ENCODE measurements at places on chromosomes 4 and X.

GRCh38 chr4:134028421-134028820 is 173.2 kb downstream of the PABPC4L start:
- DNase-seq, result no peak

GRCh38 chrX:7074148-7074907 is 73.2 kb upstream of the STS start:
- DNase-seq, result no peak

- no peak for DNase-seq
Measured at GRCh38 chr4:148162991-148163390, 279.2 kb downstream of the NR3C2 start.

- DNase-seq, result no peak
Measured at GRCh38 chrX:111244235-111244750, 26.0 kb downstream of the CAPN6 start.

GRCh38 chr4:152102436-152103000 is 341.7 kb upstream of the GATB start:
- DNase-seq, result no peak

DNA sequence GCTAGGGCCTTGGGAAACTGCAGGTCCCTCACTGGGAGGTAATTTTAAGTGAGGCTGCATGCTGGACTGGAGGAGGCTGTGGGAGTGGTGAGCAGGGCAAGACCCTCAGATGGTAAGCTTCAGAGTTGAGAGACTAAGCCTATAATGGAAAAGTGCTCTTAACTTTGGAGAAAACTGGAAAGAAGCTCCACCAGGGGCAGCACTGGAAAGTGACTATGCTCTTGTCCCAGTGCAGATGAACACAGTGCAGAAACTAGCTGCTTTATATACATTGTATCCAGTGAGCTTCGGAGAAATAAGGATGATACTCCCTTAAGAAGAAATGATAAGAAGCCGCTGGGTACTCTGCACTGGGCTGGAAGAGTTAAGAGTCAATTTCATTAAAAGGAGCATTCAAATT is 3.2 kb upstream of the MAGEB2 start:
- DNase-seq, result no peak

GRCh38 chr4:10175626-10176025 is 59.0 kb upstream of the WDR1 start:
- no peak for DNase-seq

- no peak for DNase-seq
Measured at GRCh38 chrX:80285131-80285773, 135.0 kb upstream of the TENT5D start.

GRCh38 chrX:69615779-69616456 is at the start of gene EDA:
Gene EDA (plus strand): TSS chrX:69616113.
- DNase-seq, result peak; percentile 1

Measured in esophagus squamous epithelium (tissue), 5 donors.